NCI-H1092 treated with DMSO at 0.1 percent for 48 hours (cell line): ENCODE measurements at places on chromosomes 16 and 17.

DNA sequence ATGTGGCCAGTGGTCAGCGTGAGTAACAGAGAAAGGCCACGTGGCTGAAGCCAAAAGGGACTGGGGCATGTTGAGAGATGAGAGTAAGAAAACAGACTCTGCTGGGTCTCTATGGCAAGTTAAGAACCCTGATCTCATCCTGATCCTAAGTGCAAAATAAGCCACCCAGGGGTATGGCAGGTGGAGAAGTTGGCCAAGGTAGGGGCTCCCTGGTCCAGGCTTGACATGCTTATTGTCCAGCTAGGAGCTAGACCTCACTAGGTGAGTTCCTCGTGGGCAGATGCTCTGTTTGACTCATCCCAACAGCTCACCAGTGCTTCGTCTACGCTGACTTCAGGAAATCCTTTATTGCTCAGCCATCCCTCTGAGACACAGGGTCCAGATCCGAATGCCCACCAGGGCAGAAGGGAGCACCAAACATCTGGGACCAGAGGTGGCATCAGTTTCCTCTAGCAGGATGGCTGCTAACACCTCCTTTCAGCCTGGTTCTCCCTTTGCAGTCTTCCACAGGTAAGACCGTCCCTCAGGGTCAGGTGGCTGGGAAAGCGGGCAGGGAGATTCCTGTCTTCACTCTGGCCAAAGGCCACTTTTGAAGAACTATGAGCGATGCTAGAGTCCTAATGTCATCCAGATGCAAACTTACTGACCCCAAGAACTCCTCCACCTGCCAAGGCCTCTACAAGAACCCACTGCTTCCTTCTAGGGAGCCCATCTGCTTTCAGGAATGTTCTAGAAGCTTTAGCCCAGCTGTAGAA is 99.5 kb downstream of the CDYL2 start:
- DNase-seq = no peak

GRCh38 chr17:39198186-39198566 is 707 bp upstream of the CACNB1 start:
- no peak for DNase-seq

DNA sequence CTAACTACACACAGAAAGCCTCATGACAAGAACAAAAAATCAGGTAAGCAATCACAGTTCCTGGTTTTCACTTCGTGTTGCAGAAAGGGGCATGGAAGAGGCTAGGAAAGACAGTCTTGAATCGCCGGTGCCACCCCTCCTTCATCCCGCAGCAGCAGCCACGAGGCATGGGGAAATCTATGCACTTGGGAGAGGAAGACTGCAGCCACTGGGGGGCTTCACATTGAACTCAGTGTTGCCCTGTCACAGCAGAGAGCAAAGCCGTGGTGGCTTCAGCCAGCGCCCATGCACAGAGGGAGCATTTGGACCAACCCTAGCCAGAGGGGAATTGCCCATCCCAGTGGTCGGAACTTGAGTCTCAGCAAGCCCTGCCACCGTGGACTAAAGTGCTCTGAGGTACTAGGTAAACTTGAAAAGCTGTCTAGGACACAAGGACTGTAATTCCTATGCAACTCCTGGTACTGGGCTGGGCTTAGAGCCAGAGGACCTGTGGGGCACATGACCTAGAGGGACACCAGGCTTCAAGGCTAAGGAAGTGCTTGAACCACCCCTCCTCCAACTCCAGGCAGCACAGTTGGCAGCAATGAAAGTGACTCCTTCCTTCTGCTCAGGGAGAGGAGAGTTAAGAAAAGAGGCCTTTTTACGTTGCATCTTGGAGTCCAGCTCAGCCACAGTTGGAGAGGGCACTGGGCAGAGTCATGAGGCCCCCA is 35.2 kb upstream of the ATP2C2 start:
- DNase-seq = no peak

DNA sequence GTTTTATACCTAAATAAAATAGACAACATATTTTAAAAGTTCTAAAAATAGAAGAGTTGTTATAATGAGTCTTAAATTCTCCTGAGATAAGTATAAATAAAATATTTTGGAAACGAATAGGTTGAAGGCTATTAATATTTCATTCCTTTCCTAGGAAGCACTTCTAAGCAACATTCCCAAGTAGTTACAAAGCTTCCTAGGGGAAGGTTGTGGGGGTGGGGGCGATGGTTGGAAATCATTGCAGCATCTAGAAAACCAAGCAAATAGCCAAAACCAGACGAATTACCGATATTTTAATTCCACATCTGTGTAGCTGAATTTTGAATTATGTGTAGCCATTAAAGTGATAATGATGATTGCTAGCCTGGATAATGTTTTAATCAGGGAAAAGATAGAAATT is 26.9 kb downstream of the PTRH2 start:
- no peak for DNase-seq

DNA sequence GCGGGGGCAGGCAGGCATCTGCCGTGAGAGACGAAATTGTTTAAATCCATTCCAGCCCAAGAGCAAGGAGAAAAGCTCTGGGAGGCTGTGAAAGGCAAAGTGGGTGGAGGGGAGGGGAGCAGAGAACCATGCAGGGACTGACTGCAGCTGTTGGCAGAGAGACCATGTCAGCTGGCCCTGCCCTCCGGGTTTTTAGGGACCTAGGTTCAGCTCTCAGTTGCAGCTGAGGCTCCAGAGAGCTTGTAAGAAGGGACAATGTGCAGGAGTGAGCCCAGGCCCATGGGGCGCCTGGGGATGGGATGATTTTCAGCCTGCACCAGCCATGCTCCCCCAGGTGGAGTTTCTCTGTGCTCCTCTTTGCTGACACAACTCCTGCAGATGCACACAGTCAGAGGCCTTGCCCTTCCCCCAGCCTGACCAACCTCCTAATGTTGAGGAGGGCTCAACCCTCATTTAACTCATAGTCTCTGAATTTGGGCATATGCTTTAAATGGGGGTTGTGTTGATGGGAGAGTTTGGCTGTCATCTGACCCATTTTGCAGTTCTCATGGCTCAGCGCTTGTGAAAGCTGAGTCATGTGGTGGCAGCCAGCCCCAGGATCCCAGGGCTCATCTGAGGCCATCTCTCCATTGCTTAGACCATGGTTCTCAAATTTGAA is 70.9 kb downstream of the PLXDC1 start:
- no peak for DNase-seq

GRCh38 chr17:64706224-64707049 is 44.3 kb upstream of the SMURF2 start:
- peak; percentile 25 for DNase-seq

DNA sequence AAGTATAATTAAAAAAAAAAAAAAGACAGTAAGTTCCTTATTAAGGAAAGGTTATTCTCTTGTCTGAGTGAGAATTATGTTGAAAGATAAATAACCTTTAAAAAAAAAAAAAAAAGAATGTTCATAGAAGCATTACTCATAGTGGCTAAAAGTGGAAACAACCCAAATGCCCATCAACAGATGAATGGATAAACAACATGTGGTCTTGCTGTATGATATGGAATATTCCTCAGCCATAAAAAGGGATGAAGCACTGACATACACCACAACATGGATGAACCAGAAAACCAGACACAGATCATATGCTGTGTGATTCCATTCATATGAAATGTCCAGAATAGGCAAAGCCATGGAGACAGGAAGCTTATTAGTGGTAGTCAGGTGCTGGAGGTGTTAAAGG is 9.2 kb upstream of the CCNF start:
- DNase-seq = no peak

GRCh38 chr16:49701789-49702494 is 154.0 kb downstream of the ZNF423 start:
- peak; percentile 75 for DNase-seq

DNA sequence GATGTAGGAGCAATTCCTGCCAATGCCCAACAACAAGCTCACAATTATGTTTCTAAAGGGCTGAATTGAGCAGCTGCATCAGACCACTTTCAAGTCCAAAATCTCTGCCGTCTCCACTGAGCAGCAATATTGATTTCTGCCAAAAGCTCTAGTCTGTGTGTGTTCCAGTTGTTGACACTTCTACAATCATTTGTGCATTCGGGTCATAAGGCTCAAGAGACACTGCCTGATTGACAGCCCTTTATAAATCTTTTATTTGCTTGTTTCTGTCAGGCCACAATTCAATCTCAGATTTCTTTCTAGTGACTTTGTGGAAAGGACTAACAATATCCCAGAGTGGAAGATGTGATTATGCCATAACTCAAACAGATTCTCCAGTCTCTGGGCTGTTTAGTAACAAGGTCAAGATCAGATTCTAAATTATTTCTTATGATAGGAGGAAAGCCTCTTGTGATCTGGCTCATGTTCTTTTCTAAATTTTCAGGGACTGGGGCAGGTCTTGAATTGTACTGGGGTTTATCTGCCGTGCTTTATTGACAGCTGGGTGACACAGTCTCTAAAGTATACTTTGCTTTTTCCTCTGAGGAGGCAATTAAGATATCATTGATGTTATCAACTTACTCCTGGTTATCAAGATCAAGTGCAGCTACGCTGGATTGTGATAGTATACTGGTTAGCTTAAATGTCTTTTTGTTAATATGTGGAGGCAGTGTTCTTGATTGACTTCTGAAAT is 377.1 kb downstream of the CNTNAP4 start:
- peak; percentile 78 for DNase-seq

GRCh38 chr17:82277851-82278250 is 4.4 kb upstream of the CSNK1D start:
- no peak for DNase-seq

GRCh38 chr17:83178533-83179304 is 99.3 kb downstream of the METRNL start:
- peak; percentile 97 for DNase-seq

GRCh38 chr17:79219208-79219935 is 144.7 kb downstream of the ENGASE start:
- no peak for DNase-seq

DNA sequence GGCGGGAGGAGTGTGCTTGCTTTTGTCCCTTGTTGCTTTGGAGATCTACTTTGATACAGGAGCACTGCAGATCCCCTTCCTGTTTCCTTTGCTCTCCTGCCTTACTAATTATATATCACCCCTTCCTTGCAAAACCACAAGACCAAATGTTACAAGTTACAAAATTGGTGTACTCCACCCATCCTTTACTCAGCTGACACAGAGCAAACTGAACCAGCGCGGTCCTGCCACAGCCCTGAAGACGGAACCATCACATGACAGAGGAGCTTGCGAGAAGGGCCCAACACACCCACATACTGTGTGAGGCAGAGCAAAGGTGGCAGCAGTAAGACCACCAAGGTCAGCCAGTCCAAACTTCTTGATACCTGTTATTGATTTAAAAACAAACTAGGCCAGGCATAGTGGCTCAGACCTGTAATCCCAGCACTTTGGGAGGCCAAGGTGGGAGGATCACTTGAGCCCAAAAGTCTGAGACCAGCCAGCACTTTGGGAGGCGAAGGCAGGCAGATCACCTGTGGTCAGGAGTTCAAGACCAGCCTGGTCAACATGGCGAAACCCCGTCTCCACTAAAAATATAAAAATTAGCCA is 33.2 kb downstream of the CYTH1 start:
- DNase-seq = no peak

DNA sequence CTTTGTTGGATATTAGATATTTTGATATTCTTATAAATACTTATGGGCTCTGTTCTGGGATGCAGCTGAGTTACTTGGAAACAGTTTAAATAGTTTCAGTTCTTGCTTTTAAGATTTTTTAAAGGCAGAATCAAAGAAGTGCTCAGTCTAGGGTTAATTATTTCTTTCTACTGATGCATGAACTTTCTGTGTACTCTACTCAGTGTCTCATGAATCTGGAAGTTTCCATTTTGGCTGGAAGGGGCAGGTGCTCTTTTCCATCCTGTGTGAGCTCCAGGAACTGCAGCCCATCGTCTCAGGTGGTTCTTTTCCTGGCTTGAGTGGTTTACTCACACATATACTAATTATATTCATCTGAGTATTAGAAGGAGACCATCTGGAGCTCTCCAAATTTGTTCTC is 61.1 kb upstream of the CPHXL start:
- DNase-seq = no peak
